Testis (tissue), 5 donors: ENCODE measurements at places on chromosomes 13 and 19. TPM values are rescaled to one million over a fixed set of nuclear protein-coding genes. Genes with fewer than 3 reads are reported as not detected.

OVOL3 gene
- 3.4 TPM for total RNA-seq

PROZ gene
- total RNA-seq = 0.81 TPM

EFNA2 gene
- total RNA-seq = 2.9 TPM

NTF4 gene
- 0.55 TPM for total RNA-seq

PALM gene
- 35.5 TPM for total RNA-seq

ZNF540 gene
- 5.0 TPM for total RNA-seq

SOX1 gene
- total RNA-seq = 4.6 TPM

DAND5 gene
- total RNA-seq = 1.4 TPM

CGB3 gene
- total RNA-seq = not detected

SOHLH2 gene
- 10.8 TPM for total RNA-seq

GRCh38 chr13:112447761-112448603, 71.8 kb downstream of the SPACA7 start:
- no peak for DNase-seq

GRCh38 chr19:32718286-32718685, 1.3 kb upstream of the TDRD12 start:
- no peak for DNase-seq

GRCh38 chr19:47492137-47492533, 8.1 kb upstream of the KPTN start:
- DNase-seq = no peak

DNA sequence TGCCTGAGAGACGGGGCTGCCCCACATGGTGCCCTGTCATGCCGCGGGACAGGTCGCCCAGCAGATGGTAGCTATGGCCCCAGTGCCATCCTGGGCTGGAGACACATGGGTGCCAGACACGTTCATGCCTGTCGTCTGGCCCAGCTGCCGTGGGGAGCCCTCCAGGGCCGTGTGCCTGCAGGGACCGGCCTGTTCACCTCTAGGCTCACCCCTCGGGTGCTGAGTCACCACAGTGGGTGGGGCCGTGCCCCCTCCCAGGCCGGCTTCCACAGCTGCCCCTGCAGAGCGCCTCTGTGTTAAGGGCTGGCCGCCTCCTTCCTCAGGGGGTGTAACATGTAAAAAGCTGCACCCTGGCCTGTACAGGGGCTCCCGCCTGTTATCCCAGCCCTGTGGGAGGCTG, 36.1 kb downstream of the CSNK1G2 start:
- no peak for DNase-seq

- DNase-seq = no peak
Measured at GRCh38 chr19:42052241-42052863, 17.7 kb downstream of the GRIK5 start.

- DNase-seq = peak; percentile 41
Measured at GRCh38 chr19:4969772-4970531, 1.0 kb downstream of the KDM4B start.

- no peak for DNase-seq
Measured at GRCh38 chr19:38674388-38675171, 27.1 kb downstream of the ACTN4 start.

GRCh38 chr19:7720351-7720750, 11.6 kb downstream of the CLEC4G start:
- no peak for DNase-seq

DNA sequence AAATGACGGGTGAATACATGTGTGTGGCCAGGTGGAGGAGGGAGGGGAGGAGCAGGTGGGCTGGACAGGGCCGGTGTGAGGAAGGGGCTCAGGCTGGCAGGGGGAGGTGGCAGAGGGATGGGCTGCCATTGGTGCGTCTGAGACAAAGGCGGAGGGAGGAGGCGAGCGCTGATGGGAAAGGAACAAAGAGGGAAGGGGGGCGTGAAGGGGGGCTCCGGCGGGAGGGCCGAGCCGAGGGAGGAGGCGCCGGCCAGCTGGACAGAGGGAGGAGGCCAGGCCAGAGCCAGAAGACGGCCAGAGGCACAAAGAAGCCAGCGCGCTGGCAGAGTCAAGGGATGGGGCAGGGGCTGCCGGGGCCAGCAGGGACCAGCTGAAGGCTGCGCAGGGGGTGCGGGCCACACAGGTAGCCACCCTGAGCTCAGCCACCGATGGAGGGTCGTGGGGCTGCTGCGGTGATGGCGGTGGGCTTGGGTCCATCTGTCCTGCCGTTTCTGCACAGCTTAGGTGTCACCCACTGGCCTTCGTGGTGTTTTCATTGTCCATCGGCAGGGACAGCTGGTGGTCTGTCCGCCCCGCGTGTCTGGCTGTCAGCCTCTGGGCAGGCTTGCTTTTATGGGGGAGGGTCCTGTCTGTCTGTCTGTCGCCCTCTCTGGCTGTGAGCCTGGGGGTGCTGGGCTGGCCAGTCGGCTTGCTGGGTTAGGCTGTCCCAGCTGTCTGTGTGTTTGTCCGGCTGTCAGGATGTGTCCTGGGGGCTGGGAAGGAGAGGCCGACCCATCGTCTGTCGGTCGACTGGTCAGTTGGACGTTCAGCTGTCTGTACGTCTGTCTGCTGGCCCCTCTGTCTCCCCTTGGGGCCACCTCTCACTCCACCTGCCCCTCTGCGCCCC, 2.2 kb downstream of the APC2 start:
- no peak for DNase-seq

GRCh38 chr13:50844084-50844875, 788 bp upstream of the DLEU7 start:
- DNase-seq = no peak

DNA sequence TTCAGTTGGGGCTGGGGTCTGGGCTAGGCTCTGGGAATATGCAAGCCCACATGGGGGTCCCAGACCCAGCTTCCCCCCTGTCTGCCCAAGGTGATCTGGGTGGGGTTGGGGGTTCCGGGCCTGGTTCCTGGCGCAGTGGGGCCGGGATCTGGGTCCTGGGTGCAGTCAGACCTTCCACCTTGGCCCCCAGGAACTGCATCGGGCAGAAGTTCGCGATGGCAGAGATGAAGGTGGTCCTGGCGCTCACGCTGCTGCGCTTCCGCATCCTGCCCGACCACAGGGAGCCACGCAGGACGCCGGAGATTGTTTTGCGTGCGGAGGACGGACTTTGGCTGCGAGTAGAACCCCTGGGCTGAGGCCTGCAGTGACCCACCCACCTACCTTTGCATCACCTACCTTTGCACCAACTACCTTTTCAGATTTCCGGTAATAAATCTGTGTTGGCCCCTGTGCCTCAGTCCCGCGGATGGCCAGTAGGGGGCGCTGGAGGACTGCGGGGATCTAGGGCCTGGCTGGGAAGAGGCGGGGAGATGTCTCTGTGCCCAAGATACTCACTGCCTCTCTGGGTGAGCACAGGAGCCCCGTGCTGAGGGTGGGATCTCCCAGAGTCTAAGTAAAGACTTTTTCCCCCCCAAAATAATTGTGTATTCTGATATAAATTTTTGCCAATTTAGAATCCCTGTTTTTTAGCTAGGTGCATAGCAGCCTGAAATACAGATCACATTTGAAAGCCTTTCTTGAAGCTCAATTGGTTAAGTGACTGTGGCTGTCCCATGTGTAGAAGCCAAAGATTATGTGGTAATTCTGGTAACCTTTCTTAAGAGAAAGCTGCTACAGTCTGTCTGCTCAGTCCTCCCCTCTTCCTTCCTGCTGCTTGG, 11.5 kb upstream of the CYP4F3 start:
- DNase-seq = peak; percentile 88

GRCh38 chr19:20923077-20923871, at the start of gene ZNF85:
TSS of gene ZNF85 (plus strand) at chr19:20923251. CDS start at chr19:20923401, 150 bp downstream.
- peak; percentile 97 for DNase-seq

GRCh38 chr13:46106839-46107371, 2.1 kb upstream of the CPB2 start:
- DNase-seq = no peak

GRCh38 chr19:6577476-6578125, 13.3 kb downstream of the CD70 start:
- DNase-seq = no peak

- no peak for DNase-seq
Measured at GRCh38 chr19:41175801-41176777, 16.9 kb upstream of the CYP2S1 start.

- no peak for DNase-seq
Measured at GRCh38 chr13:110347535-110348308, 40.6 kb downstream of the COL4A2 start.

- no peak for DNase-seq
Measured at GRCh38 chr19:2261438-2262172, 5.4 kb upstream of the JSRP1 start.

DNA sequence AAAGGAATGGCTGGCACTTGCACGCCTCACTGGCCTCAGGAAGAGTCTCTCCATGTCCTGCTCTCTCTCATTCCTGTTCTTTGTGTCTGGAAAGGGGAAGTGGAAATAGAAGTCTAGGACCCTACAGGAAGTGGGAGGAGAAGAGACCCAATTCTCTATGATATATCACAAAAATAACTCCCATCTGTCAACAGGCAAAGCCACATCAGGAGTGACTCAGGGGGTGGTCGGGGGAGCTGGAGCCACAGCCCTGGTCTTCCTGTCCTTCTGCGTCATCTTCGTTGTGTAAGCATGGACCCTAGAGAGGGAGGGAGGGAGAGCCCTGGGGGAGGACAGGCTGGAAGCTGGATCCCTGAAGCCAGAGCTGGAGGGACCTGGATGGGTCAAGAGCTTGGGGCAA, 3.0 kb downstream of the SIGLEC9 start:
- no peak for DNase-seq

DNA sequence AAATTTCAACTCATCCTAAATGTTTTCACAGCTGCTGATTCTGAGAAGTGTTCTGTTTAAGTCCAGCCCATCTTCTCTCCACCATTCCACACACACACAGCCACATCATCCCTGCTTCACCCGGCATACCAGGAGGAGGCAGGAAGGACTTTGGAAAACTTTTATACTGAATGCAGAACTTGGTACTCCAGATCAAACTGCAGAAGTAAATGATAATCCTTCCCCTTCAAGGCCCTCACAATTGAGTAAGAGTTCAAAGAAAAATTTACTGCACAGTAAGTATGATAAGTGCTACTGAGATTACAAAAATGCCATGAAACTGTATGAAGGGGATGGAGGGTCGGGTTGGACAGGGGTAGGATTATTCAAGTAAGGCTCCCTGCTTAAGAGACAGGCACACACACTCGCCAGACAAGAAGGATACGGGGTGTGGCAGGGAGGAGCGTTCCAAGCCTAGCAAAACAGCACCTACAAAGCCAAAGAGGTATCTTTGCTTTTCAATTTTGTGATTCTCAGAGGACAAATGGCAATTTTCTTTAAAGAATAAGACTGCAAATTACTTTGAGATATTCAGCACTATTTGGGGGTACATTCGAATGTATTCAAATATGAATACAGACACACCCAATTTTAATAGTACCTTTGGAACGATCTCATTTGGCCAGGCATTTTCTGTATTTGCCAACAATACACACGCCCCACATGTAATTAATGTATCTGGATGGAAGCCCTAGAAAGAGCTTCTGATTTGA, 2.5 kb downstream of the USP12 start:
- no peak for DNase-seq

DNA sequence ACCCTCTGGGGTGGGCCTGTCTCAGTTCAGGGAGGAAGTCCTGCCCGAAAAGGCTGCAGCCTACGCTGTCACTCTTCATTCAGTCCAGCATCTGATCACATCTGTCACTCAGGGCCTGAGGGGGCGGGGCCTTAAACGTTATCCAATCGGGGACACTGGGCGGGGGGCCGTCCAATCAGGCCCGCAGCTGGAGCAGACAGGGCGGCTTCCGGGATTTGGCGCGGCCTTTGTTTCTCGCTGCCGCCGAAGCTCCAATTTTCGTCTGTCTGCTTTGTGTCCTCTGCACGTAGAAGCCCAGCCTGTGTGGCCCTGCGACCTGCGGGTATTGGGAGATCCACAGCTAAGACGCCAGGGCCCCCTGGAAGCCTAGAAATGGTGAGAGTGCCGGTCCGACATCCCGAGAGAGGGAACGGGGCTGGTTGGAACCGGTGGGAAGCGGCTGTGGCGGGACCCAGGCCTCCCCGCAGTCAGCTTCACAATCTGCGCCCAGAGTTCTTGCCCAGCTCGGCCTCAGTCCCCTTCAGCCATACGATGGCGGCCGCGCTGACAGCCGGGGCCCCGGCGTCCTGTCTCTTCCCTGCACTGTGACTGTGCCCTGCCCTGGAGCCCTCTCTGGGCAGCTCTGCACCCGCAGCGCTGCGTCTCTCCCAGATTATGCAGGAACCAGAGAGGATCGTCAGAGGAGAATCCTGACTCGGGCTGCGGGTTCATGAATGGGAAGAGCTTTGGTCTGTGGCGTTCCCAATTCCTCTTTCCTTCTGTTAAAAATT, at the start of gene ZNF730:
TSS of gene ZNF730 (plus strand) at position 224 of the 770 bp plus-strand sequence. CDS start at position 373, 149 bp downstream.
- DNase-seq = peak; percentile 62

DNA sequence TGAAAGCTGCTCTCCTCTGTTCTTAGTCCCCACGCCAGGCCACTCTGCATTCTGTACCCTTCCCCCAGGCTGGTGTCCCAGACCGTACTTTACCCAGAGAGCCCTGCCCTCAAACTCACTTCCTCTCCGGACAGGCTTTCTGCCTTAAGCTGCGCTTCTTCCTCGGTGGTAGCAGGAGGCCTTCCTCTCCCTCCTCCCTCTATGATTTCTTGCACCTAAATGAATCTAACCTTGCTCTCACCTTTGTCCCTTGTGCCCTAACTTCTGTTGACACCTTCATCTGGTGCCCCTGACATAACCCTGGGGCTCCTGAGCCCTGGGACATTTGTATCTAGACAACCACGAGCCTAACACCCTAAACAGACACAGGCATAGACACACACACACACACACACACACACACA, 29.6 kb upstream of the CEACAM21 start:
- DNase-seq = no peak

GRCh38 chr13:96816261-96816660, 178.0 kb downstream of the OXGR1 start:
- DNase-seq = peak; percentile 34

GRCh38 chr13:26423629-26424028, 133.9 kb upstream of the WASF3 start:
- DNase-seq = no peak

- no peak for DNase-seq
Measured at GRCh38 chr19:18174983-18175382, 1.4 kb downstream of the IFI30 start.

- DNase-seq = no peak
Measured at GRCh38 chr13:106373989-106374572, 161.4 kb downstream of the EFNB2 start.

- peak; percentile 33 for DNase-seq
Measured at GRCh38 chr19:28396287-28396831, 816.6 kb downstream of the UQCRFS1 start.
